ENCODE measurements at places on chromosomes 7 and 10.
A peak's percentile ranks its signal among the peaks of the same experiment; 100 is the strongest.

DNA sequence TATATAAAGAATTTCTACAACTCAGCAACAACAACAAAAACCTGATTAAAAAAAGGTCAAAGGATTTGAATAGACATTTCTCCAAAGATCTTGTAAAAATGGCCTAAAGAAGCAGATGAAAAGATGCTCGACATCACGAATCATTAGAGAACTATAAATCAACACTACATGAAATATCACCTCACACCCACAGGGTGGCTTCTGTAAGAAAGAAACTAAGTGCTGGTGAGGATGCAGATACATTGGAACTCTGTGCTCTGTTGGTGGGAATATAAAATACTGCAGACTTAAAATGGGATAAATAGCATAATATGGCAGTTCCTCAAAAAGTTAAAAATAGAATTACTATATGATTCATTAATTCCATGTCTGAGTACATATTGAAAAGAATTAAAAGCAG, 38.3 kb upstream of the CDCA7L start:
- no peak for DNase-seq

DNA sequence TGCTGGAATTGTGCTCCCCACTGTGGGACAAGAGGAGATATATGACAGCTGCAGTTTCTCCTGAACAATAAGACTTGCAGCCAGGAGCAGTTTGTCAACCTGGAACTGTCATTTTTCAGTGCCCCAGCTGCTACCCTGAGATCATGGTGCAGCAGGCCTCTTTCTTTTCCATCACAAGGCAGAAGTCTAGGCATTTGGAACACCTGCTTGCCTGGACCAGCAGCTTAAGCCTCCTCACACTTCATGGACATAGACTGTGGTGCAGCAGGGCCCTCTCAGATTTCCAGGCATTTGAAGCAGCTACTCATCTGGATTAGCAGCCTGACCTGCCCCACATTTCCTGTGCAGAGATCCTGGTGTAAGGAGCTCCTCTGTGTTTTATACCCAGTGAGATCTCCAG, 450.7 kb upstream of the TEX47 start:
- no peak for DNase-seq

GRCh38 chr7:40799493-40800403, 664.9 kb downstream of the SUGCT start:
- no peak for DNase-seq

DNA sequence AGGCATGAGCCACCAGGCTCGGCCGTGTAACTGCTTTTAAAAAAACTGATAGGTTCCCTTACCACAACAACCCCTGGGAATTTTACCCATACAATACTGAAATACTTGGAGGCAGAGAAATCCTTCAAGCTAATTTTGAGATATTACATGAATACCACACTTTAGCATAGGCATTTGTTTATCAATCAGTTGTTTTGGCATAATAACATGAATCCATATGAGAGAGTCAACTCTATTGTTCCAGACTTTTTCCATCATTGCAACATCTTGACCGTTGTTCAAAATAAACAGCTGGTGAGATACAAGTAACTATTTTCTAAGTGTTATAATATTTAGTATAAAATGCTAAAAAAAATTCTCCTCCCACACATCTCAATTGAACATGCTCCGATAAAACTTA, 36.8 kb downstream of the LAMB4 start:
- no peak for DNase-seq

DNA sequence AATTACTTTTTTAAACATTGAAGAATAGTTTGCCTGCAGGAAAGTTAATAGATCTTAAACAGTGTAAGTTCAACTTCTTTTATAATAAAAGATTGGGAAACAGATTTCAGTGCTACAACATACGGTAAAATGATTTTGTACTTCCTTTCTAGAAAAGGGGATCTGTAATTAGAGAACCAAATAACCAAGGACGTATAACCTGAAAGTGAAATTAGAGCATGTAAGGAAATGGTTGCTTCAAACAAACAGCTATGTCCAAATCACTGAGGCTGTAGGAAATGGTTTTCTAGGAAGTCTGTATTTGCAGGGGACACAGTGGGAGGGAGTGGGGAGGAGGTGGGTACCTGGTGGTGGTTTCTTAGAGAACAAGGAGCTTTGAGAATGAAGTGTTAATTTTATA, 57.9 kb upstream of the EXOC6 start:
- DNase-seq = no peak

DNA sequence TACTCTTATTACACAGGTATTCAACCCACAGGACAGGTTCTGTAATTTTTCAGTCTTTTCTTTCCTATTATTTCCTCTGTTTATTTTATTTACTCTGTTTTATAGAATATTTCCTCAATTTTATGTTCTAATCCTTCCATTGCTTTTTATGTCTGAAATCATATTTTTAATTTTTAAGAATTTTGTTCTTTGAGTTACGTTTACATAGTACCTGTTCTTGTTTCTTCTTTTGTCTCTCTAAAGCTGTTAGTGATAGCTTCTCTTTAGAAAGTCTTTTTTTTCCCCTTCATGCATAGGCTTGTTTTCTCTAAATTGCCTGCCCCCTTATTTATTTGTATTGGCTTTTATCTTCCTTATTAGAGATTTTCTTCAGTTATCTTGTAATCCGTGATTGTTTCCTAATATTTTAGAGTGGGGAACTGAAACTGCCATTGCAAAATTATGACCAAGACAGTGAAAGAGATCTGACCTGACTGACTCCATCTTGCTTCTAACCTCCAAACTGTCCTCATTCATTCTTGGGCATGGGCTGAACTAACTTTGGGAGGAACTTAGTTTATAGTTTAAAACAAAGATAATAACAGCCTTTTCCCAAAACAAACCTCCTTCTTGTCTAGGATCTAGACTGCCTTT, 187.6 kb downstream of the PFKFB3 start:
- no peak for DNase-seq

DNA sequence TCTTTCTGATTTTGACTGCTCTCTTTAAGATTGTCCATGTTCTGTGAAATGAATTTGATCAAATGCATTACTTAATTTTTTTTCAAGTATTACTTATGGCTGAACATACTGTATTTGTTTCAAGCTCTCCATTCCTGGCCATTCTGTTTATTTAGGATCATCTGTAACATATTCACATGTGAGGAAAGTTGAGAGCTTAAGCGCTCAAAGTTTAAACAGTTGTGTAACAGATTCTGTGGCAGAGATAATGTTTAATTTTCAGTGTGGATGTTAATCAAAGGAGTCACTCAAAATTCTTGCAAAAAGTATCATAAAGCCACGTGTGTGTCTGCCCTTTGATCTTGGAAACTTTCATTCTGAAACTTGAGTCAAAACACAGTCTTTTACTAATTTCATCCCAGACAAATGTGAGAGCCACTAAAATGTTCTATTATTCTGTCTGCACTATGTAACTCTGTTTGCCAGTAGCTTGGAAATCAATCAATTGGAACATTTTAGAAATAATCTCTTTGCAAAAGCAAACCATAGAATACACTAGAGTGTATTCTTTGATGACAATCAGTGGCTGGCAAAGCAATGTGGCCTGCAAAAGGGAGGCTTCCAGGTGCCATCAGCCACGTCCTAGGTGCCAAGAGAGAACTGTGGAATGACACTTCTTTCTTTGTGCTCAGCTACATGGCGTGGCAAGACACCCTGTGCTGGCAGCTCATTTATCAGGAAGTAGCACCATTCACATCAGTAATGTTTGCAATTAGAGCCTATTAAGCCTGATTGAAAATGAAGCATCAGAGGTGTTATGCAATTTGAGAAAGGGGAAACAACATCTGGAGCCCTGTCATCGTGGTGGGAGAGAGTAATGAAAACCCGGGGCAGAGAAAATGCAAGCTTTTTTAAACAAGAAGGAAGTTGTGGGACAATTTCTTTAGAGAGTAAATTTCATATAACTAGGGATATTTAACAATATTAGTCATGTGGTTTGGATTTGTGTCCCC, 40.9 kb downstream of the ARL5B start:
- no peak for DNase-seq

- DNase-seq = no peak
Observed at GRCh38 chr10:43126759-43127424, 11.4 kb upstream of the CSGALNACT2 start.

DNA sequence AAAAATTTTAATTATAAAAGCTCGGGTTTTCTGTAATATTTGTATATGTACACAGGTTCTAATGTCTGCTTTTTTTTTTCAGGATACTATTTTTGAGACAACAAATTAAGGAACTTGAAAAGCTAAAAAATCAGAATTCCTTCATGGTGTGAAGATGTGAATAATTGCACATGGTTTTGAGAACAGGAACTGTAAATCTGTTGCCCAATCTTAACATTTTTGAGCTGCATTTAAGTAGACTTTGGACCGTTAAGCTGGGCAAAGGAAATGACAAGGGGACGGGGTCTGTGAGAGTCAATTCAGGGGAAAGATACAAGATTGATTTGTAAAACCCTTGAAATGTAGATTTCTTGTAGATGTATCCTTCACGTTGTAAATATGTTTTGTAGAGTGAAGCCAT, 57.9 kb upstream of the BAMBI start:
- no peak for DNase-seq

DNA sequence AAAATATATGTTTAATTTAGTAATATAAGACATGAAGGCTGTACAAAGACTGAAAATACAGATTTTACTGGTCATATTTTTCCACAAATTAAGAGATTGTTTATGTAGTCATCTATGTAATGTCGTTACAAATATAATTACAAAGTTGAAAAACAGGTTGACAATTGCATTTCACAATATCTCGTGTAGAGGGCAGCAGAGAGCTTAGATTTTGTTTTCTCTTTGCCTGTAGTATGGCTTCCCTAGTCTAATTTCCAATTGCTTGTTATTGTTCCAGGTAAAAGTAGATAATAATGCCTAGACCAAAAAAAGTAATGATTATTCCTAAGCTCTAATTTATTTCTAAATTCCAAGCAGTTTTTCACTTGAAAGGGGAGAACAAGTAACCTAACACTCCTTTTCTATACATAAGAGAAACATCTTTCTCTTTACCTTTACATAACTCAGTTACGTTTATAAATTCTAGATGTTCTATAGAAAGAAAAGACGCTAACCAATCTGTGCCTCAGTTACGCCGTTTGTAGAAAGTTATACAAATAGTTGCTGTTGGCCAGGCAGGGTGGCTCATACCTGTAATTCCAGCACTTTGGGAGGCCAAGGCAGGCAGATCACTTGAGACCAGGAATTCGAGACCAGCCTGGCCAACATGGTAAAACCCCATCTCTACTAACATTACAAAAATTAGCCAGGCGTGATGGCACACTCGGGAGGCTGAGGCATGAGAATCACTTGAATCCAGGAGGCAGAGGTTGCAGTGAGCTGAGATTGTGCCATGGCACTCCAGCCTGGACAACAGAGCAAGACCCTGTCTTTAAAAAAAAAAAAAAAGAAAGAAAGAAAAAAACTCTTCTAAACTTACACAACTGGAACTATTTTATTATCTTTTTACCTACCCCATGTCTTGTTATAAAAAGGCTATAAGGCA, 30.0 kb downstream of the NET1 start:
- no peak for DNase-seq

DNA sequence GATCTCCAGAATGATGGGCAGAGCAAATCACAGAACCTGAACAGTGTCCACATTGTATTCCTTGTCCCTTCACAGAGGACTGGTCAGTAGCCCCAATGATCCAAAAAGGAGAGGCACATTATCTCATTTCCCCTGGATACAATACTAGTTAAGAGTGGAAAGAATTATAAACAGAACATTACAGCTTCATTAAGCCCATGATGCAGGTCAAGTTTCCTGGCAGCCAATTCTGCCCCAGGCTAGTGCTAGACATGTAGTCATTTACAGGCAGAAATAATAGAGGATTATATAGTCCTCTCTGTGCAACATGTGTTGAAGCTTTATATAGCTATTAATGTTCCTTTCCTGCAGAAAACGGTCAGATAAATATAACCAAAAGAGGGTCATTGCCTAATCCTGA, 124.3 kb upstream of the WNT16 start:
- peak; percentile 54 for DNase-seq

DNA sequence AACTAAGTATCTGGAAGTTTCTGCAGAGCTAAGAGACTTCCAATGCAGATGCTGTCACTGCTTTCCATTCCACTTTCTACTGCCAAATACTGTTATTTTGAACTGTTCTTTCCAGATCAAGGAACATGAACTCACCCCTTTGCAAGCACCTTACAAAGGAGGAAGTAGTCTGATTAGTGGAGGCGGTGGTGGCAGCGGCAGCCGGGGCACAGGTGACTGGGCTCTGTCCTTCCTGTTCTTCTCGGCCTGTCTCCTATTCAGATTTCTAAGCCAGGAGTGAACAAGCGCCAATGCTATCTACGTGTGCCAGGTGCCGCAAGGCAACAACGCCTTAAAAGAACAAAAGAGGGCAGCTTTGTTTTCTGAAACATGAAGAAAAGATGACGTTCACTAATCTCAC, 44.9 kb downstream of the BEND7 start:
- DNase-seq = no peak

DNA sequence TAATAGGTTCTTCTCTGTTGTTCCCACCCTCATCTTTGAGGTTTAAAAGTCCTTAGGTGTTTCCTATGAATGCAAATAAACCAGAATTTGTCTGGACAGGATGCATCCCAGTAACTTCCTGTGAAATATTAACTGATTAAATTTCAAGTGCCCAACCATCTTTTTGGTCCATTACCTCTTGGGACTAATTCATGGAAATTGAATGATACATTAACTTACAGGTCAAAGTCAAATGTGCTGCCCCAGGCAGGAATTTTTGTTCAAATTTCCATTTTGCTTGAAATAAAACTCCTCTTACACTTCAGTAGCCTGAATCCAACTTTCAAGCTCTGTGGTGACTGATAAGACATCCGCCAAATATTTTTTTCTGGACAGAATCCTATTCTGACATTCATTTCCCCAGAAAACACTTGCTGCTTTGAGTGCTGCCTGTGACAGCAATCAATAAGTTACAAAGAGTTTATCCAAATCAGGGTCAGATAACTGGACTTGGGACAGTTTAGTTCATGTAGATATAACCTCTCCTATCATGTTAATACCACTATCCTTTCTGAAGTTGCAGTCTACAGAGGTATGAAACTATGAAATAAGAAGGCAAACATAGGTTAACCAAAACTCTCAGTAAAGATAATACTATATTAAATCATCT, 383.5 kb downstream of the POM121L12 start:
- DNase-seq = no peak

DNA sequence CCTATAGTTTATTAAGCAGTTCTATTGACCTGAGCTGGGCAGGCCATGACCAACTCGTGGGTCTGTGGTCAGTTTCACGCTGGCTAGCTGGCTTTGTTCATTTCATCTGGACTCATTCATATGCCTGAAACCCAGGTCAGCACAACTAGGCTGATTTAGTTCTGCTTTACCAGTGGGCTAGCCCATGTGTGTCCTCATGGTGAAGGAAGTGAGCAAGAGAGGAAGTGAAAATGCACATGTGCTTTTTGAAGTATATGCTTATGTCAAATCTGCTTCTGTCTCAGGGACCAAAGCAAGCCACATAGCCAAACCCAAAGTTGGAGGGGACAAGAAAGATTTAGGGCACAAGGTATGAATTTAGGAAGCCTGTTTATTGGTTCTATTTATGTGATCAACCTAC, 154.5 kb downstream of the RNF133 start:
- no peak for DNase-seq

GRCh38 chr7:55533050-55533728, 39.1 kb downstream of the VOPP1 start:
- peak; percentile 89 for DNase-seq

GRCh38 chr10:103572347-103573204, 79.1 kb downstream of the NEURL1 start:
- no peak for DNase-seq

- DNase-seq = no peak
Observed at GRCh38 chr7:44256459-44256858, 55.7 kb downstream of the YKT6 start.

- no peak for DNase-seq
Observed at GRCh38 chr10:77583527-77583926, 54.1 kb downstream of the KCNMA1 start.
